ENCODE measurements at places on chromosomes 2 and 18.

DNA sequence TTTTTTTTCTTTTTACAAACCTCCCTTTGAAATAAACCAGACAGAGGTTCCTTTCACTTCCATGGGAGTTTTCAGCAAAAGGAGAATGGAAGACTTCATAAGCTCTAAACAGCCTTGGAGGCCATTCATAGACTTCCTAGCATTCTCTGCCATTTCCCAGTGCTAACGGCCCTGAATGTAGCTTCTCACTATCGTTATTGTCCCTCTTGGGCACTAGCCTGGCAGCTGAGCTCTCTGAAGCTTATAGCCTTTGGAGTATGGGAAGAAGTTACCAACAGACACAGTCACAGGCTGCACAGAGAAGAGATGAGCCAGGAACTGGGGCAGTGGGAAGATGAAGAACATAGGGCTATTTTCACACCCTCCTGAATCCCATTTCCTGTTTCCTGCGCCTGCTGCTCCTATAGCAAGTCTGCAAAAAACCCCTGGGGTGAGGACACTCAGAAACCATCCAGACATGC lies 29.1 kb upstream of the EPC2 start:
- DNase-seq, result peak; percentile 25

- DNase-seq, result no peak
These were observed 24.7 kb upstream of the NAGK start for GRCh38 chr2:71043531-71044407.

- DNase-seq, result no peak
These were observed 234.0 kb downstream of the NR4A2 start for GRCh38 chr2:156098506-156098905.

- no peak for DNase-seq
These were observed 59.7 kb upstream of the GRB14 start for GRCh38 chr2:164681009-164681408.

GRCh38 chr2:128536925-128537620 lies 218.4 kb upstream of the HS6ST1 start:
- peak; percentile 98 for DNase-seq

- DNase-seq, result peak; percentile 50
These were observed 361.7 kb downstream of the ANAPC1 start for GRCh38 chr2:111522231-111522768.

DNA sequence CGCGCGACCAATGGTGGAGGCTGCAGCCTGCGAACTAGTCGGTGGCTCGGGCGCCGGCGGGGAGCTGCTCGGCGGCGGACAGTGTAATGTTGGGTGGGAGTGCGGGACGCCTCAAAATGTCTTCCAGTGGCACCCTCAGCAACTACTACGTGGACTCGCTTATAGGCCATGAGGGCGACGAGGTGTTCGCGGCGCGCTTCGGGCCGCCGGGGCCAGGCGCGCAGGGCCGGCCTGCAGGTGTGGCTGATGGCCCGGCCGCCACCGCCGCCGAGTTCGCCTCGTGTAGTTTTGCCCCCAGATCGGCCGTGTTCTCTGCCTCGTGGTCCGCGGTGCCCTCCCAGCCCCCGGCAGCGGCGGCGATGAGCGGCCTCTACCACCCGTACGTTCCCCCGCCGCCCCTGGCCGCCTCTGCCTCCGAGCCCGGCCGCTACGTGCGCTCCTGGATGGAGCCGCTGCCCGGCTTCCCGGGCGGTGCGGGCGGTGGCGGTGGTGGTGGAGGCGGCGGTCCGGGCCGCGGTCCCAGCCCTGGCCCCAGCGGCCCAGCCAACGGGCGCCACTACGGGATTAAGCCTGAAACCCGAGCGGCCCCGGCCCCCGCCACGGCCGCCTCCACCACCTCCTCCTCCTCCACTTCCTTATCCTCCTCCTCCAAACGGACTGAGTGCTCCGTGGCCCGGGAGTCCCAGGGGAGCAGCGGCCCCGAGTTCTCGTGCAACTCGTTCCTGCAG lies at the start of gene HOXD9:
Gene HOXD9, plus strand, starts transcription at position 37 of the 728 bp plus-strand sequence. Its CDS starts 50 bp downstream, at position 87.
- peak; percentile 34 for DNase-seq

DNA sequence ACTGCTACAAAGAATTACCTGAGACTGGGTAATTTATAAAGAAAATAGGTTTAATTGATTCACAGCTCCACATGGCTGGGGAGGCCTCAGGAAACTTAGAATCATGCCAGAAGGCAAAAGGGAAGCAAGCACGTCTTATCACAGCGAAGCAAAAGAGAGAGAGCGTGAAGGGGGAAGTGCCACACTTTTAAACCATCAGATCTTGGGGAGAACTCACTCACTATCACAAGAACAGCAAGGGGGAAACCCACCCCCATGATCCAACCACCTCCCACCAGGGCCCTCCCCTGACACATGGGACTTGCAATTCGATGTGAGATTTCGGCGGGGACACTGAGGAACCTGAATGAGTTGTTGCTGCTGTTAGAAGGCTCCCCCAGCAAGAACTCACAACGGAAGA lies 220.2 kb upstream of the PIEZO2 start:
- DNase-seq, result no peak

- DNase-seq, result no peak
These were observed 76.0 kb downstream of the TGIF1 start for GRCh38 chr18:3525870-3526420.

- no peak for DNase-seq
These were observed 39.8 kb upstream of the EVA1A start for GRCh38 chr2:75600461-75601011.

DNA sequence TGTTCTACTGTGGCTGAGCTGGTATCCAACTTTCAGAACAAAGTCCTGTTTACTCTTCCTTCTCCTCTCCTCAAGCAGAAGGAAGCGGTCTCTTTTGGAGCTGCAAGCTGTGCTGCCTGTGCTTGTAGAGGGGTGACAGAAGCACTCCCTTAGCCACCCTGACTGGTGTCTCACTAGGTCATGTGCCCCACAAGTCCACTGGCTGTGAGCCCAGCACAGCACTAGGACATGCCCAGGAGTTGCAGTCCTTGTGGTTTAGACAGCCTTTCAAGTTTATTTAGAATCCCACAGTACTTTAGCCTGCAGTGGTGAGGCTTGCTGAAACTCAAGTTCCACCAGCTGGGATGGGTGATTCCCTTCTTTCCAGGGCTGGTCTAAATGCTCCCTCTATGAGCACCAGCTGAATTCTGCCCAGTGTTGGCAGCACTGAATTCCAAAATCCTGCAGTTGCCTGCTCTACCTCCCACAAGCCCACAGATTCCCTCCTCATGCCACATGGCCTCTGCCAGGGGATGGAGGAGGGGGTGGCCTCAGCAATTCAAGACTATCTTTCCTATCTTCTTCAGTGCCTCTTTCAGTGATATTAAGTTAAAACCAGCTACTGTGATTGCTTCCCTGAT lies 61.2 kb downstream of the CCDC85A start:
- peak; percentile 82 for DNase-seq

GRCh38 chr2:100214265-100214971 lies 72.0 kb upstream of the AFF3 start:
- no peak for DNase-seq

- DNase-seq, result no peak
These were observed 228.3 kb downstream of the DYSF start for GRCh38 chr2:71681626-71682025.

- DNase-seq, result no peak
These were observed 529.7 kb downstream of the DSC3 start for GRCh38 chr18:30512872-30513271.

DNA sequence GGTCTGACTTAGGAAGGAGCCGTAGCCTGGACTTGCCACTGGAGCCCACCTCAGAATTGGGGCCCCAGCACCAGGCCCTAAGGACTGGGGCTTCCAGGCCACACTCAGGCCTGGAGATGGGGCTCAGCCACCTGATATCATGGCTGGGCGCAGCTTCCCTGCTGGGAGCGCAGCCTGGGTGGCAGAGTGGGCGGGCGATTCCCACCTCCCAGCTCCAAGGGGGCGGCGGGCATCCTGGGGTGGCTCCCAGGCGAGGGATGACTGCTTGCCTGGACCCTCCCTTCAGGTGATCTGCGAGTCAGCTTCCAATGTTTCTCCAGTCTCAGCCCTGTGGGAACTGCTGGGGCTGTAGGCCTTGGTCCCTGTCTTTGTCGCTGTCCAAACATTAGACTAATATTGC lies 20.1 kb downstream of the GPR35 start:
- DNase-seq, result no peak

DNA sequence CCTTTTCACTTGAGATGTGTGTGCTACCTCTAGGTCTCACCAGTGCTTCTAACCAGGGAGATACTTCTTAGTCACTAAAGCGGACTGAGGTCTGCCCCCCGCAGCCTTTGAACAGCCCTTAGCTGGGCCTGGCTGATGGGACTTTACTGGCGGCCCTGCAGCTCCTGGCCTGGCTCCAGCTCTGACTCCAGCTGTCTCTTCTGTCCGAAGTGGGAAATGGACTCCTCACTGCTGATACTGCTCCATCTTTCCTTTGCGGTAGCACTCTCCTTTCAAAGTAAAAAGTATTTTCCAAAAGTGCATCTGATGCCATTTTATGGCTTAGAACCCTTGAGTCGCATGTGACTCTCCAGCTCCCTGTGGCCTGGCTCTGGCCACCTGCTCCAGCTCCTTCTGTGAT lies 64.5 kb downstream of the ATP9B start:
- DNase-seq, result no peak

DNA sequence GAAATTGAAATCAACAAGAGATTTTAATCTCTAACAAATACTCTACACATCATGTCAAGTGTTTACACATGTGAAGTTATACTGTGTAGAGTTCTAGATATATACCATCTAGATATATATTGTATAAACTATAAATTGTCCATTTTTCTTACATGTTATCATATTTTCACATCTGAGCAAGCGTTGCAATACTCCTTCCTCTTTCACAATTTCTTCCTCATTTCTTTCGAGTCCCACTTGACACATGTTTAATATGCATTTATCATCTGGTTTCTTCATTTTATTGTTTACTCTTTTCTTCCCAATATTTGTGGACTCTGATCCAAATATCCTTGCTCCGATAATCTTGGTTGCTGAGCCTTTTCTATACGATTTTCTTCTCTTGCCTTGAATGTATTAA lies 50.2 kb downstream of the UNC80 start:
- DNase-seq, result no peak

- DNase-seq, result no peak
These were observed 51.7 kb downstream of the NCKAP5 start for GRCh38 chr2:133516405-133517026.

DNA sequence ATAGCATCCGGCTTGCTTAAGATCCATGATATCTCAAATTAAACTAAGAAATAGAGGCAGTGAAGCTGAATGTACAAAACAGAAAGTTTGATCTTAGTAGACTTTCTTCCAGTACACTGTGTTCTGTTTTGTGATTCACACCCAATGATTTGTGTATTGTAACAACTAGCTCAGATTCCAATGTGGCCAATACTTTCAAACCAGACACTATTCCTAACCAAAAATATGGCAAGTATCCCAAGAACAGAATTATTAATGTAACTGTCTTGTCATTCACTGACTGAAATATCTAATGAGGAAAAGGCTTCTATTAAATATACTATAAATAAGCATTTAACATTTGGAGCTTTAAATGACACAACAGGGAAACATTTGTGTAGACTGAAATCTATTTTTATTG lies 299.1 kb downstream of the NRXN1 start:
- DNase-seq, result no peak

DNA sequence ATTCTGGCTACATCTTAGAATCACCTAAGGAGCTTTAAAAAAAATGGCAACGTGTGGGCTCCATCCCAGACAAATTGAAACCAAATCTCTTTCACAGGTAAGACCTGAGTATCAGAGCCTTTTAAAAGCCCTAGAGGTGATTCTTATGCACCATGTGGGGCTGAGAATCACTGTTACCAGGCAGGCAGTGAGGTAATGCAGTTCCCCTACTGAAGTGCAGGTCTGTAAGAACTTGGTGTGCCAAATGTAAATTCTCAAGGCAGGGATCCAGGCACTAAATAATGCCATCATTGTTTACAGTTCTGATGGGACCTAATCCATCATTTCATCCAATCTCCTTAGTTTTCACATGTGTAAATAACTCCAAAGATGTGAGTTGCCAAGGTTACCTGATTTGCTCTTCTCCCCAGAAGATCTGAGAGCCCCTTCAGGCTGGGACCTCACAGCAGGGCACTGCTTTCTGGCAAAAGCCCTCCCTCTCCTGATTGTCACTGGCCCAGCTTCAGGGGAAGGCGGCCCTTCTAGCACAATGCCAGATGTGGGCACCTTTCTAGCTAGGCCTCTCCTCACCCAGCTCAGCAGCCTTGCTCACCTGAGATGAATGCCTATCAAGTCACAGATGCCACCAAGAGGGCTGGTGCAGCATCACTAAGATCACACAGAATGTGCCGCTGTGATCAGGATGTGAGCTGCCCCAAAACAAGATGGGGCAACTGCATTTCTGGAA lies 73.6 kb upstream of the RGPD5 start:
- no peak for DNase-seq

- DNase-seq, result peak; percentile 63
These were observed 96.3 kb downstream of the FAM210A start for GRCh38 chr18:13629841-13630715.

GRCh38 chr2:68107475-68107874 lies 44.7 kb upstream of the C1D start:
- DNase-seq, result no peak

GRCh38 chr2:218323526-218324472 lies 31.5 kb upstream of the TMBIM1 start:
- peak; percentile 83 for DNase-seq

GRCh38 chr18:32881009-32881408 lies 108.2 kb upstream of the KLHL14 start:
- DNase-seq, result no peak

- peak; percentile 84 for DNase-seq
These were observed 25.0 kb upstream of the MSGN1 start for GRCh38 chr2:17791121-17791816.

- DNase-seq, result no peak
These were observed 8.7 kb upstream of the TFCP2L1 start for GRCh38 chr2:121293450-121294325.

DNA sequence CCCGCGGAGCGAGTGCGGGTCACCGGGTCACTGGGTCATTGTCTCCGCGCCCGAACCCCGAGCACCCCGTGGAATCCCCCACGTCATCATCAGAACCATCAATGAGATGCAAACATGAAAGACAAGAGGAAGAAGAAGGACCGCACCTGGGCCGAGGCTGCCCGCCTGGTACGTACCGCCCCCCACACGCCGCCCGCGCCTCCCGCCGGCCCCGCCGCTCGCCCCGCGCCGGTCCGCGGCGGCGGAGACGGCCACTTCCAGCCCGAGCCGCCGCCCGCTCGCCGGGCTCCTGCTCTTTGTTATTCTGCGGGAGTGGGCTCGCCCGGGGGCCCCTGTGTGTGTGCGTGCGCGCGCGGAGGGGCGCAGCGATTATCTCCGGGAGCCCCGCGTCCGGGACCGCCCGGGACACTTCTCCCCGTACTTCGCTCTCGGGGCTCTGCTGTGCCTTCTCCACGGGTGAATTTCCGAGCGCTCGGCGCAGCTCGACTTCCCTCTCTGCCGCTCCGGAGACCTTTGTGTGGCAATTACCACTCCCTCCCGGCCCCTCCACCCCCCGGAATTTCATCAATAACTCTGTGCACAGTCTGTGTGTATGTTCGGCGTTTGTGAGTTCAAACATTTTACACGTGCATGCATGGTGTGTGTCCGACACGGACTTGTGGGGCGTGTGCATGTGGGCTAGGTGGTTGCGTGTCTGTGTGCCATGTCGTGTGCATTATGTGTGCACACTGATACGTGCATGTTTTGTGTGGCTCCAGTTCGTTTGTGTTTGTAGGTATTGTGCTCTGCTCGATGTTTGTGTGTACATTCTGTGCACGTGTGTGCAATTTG lies 714 bp downstream of the ASXL3 start:
- DNase-seq, result no peak

- no peak for DNase-seq
These were observed 102.0 kb downstream of the CHN1 start for GRCh38 chr2:174903264-174903556.

GRCh38 chr2:237231593-237231992 lies 145.9 kb downstream of the COPS8 start:
- DNase-seq, result peak; percentile 49

- DNase-seq, result no peak
These were observed 799 bp downstream of the SYT4 start for GRCh38 chr18:43276491-43276890.

GRCh38 chr2:113791697-113792590 lies 35.5 kb upstream of the SLC35F5 start:
- peak; percentile 90 for DNase-seq
